ENCODE measurements at places on chromosomes 6 and 20.

DNA sequence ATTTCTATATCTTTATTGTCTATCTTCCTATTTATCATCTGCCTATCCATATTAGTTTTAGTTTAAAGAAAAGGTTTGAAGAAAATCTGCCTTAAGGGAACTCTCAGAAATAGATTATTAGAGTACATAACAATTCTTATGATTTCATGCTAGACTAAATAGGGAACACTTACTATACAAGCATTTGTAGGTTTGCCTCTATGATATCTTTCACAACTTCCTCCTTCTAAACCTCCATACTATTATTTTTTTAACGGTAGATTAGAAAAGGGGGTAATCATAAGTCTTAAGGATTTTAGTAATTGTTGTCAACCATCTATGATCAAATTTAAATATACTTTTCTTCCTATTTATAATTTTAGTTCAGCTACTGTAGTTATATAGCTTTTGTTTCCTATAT lies 11.6 kb upstream of the DSE start:
- no peak for DNase-seq

DNA sequence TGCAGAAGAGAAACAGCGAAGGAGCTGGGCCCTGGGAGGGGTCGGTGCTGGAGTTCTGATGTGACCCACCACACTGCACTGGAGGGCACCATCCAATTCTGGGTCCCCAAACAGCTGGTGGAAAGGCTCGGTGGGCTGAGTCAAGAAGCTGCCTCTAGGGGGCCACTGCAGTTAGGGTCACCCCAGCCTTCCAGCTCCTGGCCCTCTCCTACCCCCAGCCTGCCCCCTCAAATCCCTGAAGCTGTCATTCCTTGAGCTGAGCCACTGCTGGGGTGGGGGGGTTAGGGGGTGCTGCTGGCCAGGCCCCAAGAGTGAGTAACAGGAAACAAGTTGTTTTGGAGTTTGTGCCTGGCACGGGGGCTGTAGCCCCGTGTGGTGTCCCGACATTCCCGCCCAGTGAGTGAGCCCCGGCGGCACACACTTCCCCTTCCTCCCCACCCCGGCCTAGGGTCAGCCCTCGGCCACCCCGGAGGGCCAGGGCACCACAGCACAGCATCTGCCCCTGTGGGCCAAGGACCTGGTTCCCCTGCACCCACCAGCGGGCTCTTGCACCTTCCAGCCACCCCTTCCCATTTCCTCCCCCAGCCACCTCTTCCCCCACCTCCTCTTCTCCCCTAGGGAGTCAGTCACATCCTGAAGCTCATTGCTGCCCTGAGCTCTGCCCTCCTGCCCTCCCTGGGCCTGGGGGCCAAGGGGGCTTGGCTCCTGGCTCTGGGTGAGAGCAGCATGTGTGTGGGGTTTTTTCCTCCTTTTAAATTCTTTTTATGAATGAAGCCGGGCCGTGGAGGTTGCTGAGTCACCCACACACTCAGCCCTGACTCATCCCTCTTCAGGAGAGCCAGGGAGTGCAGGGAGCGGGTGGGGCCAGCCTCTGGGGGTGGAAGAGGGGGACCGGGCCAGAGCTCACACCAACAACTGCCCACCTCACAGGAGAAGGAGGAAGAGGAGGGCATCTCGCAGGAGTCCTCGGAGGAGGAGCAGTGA lies 4.6 kb downstream of the SMIM29 start:
- peak; percentile 82 for DNase-seq

- DNase-seq: no peak
Measured at GRCh38 chr6:105994591-105995390, 91.3 kb upstream of the PRDM1 start.

GRCh38 chr6:56199956-56200355 lies 47.4 kb downstream of the COL21A1 start:
- no peak for DNase-seq

- no peak for DNase-seq
Measured at GRCh38 chr20:48190757-48191156, 405.5 kb upstream of the SULF2 start.

DNA sequence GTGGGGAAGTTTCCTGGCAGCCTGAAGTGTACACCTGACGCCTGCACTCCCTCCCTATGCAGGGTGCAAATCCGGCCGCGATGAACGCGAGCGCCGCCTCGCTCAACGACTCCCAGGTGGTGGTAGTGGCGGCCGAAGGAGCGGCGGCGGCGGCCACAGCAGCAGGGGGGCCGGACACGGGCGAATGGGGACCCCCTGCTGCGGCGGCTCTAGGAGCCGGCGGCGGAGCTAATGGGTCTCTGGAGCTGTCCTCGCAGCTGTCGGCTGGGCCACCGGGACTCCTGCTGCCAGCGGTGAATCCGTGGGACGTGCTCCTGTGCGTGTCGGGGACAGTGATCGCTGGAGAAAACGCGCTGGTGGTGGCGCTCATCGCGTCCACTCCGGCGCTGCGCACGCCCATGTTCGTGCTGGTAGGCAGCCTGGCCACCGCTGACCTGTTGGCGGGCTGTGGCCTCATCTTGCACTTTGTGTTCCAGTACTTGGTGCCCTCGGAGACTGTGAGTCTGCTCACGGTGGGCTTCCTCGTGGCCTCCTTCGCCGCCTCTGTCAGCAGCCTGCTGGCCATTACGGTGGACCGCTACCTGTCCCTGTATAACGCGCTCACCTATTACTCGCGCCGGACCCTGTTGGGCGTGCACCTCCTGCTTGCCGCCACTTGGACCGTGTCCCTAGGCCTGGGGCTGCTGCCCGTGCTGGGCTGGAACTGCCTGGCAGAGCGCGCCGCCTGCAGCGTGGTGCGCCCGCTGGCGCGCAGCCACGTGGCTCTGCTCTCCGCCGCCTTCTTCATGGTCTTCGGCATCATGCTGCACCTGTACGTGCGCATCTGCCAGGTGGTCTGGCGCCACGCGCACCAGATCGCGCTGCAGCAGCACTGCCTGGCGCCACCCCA lies 1.2 kb downstream of the GPR6 start:
- DNase-seq: no peak

- no peak for DNase-seq
Measured at GRCh38 chr6:622462-622861, 34.4 kb downstream of the HUS1B start.

GRCh38 chr20:32067234-32067821 lies 15.3 kb downstream of the HCK start:
- no peak for DNase-seq

DNA sequence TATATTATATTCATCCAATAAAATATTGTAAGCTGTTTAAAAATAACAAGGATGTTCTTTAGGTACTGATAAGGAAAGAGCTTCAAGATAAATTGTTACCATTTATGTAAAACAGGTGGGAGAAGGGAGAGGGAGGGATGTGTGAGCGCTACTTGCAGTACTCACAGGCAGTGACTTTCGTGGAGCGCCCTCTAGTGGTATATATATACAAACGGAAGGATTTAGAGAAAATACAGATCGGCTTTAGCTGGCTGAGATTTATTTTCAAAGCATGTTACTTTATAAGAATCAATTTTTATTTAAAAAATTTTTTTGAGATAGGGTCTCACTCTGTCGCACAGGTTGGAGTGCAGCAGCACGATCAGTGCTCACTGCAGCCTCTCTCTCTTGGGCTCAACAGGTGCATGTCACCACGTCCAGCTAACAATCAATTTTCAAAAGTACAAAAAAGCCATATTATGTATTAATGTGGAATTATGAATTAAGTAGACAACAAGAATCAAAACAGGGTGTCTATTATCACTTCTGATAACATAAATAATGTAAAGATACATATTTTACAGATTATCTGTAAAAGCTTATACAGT lies 3.3 kb upstream of the MOG start:
- DNase-seq: no peak

GRCh38 chr6:74971633-74972032 lies 234.2 kb downstream of the COL12A1 start:
- no peak for DNase-seq

DNA sequence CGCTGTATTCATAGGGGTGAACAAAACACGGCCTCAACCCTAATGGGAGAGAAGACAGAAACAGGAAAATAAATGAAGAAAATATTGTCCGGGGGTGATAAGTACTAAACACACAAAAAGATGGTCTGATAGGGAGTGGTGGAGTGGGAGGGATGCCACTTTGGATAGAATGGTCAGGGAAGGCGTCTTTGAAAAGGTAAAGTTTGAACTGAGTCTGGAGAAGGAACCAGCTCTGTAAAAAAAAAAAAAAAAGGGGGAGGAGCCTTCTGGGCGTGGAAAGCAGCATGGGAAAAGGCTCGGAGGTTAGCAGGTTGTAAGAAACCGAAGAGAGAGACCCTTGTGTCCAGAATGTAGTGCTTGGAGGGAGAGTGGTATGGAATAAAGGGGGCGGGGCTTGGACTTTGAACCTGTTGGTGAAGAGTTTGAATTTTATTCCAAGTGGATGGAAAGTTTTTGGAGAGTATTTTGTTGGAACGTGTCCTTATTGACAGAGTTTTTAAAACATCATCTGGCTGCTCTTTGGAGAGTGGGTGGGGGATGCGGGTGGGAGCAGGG lies 1.8 kb downstream of the CHMP4B start:
- no peak for DNase-seq

DNA sequence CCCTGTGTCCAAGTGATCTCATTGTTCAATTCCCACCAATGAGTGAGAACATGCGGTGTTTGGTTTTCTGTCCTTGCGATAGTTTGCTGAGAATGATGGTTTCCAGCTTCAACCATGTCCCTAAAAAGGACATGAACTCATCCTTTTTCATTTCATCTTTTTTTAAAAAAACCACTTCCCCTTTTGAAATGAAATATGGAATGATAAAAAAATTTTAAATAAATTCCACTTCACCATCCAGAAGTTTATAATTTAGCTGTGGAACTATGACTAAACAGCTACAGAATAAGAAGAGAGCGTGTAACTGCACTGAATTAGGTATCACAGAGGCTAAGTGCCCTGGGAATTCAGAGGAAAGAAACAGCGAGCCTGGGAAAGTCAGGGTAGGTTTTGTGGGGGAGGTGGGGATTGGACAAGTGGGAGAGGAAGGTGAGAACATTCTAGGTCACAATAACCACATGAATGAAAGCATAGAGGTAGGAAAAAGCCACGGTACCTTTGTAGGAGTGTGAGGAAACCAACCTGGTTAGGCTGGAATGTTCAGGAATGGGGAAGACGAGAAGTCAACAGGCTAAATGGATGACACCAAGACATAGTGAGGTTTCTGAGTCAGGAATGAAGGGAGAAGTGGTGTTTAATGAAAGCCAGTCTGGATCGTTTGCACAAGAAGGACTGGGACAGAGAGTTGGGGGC lies 11.0 kb downstream of the TRIM10 start:
- DNase-seq: no peak

DNA sequence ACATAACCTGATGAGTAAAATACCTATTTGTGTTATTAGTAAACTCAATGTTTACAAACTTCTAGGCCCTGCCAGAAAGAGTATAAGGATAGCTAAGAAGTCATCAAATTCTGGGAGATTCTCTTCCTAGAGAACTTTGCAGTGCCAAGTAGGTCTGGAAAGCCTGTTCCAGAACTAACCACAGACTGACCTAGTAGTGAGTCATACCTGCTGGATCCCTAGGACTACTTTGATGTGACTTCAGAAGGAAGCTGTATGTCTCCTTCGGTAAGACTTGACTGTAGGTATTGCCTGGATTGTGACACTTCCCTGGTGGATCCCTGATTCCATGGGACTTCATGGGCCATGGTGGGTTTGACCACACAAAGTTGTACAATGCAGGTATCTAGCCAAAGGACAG lies 131.7 kb downstream of the DNAH8 start:
- no peak for DNase-seq

DNA sequence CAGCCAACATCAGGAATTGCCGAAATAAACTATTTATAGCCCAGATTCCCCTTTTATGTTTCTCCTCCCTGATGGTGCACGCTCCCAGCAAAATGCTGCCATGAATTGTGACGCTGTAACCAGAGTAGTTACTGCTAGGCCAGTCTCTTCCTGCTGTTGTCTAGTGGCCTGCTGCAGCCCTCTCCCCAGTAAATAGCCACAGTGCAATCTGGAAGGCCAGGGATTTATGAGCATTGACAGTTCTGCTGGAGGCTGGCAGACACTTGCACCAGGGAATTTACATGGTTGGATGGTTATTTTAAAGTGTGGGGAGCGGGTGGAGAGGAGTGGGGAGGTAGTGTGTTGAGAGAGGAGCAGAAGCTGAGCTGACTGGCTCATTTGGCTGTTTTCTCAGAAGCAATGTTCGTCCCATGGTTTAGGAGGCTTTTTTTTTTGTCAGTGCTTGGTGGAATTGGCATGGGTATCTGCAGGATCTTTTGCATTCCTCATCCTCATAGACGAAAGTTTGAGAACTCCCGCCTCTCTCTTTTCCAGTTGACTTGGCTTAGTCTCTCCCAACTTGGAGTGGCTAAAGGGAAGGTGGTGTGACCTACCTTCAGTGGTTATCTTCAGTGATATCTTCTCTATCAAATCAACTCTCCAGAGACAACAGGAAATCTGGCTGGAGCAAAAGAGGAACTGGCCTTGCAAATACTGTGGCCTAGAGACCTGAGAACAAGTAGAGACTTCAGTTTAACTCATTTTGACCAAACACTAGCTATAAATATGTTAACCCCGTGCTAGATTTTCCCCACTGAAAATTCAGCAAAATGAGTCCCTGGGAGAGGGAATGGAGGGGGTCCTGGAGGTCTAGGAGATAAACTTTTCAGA lies 99.3 kb upstream of the VSTM2L start:
- DNase-seq: no peak

GRCh38 chr20:41307021-41307420 lies 10.5 kb downstream of the ZHX3 start:
- DNase-seq: no peak

DNA sequence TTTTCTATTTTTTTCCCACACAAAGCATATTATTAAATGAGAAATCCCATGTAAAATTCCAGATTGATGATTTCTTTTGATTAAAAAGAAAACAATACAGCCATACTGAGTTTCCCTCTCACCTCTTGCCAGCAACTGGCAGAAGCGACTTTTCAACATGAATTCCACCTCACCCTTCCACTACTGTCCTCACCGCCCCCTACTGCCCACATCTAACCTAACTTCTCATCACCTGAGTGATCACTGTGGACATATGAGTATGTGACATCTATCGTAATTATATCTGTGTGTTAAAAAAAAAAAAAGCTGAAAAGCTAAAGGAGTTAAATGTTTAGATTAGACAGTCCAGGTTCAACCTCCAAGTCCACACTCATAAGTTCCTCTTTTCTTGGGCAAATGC lies 528.6 kb downstream of the PRKN start:
- no peak for DNase-seq

- DNase-seq: no peak
Measured at GRCh38 chr20:5279661-5280060, 37.1 kb downstream of the PROKR2 start.

Measured in coronary artery (tissue), 2 donors.